ENCODE measurements at places on chromosomes 13 and 19.

DNA sequence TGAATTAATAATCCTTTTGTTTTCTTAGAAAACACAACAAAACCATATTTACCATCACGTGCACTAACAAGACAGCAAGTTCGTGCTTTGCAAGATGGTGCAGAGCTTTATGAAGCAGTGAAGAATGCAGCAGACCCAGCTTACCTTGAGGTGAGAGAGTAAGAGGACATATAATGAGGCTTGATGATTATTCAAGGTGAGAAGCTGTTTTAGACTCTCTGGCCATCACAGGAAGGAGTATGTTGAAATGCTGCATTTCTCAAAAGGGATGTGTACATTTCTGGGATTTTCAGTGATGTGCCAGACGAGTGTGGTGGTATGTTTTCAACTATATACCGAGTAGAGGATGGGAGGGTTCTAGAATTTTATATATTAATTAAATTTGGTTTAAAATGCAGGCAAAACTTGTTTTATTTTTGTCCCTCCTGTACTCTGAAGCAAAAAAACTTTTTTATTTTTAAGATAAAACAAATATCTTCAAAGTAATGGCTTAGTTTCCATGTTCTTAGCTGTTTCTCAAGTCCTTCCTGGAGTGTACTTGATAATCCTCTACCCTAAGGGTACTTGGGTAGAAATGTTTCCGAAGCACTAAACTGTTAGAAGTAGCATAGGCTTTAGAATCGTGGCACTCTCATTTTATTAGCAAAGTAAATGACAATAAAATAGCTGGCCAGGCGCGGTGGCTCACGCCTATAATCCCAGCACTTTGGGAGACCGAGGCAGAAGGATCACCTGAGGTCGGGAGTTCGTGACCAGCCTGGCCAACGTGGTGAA is 51.1 kb downstream of the N4BP2L1 start:
- DNase-seq: no peak

GRCh38 chr13:39036212-39036611 is 1.7 kb downstream of the PROSER1 start:
- DNase-seq: no peak

DNA sequence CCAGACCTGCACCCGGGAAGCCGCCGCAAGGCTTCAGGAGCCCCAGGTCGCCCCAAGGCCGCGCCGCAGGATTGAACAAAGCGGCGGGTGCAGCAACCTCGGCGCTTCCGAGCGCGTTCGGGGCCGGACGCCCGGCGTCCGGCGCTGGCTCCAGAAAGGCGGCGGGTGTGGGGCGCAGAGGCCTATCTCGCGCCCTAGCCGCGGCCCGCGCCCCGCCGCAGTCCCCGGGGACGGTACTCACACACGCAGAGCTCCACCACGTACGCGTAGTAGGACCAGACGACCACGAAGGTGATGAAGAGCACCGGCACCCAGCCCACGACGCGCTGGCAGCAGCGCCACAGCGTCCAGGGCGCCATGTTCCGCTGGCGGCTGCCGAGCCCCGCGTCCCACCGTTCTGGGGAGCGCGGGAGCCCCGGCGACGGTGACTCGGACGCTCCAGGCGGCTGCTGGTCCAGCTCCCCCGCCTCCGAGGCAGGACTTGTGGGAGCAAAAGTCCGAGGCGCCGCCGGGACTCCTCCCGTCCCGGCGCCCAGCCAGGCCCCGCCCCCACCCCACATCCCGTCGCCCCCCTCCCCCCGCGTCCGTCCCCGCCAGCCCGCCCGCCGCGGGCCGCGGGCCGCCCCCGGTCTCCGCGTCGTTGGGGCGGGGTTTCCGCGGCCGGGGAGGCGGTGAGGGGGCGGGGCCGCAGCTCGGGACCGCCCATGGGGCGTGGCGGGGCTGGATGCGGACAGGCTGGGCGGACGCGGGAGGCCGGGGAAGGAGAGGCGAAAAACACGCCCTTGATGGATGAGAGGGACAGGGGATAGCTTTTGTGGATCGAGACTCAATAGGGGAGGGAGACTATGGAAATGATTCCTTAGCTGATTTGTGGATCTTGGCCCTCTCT is at the start of gene ZDHHC20:
Gene ZDHHC20, minus strand, starts transcription at position 491 of the 889 bp plus-strand sequence. Its CDS starts 132 bp downstream, at position 359.
- peak; percentile 95 for DNase-seq

- DNase-seq: no peak
These were observed 705.7 kb upstream of the SLITRK1 start for GRCh38 chr13:84588023-84588422.

DNA sequence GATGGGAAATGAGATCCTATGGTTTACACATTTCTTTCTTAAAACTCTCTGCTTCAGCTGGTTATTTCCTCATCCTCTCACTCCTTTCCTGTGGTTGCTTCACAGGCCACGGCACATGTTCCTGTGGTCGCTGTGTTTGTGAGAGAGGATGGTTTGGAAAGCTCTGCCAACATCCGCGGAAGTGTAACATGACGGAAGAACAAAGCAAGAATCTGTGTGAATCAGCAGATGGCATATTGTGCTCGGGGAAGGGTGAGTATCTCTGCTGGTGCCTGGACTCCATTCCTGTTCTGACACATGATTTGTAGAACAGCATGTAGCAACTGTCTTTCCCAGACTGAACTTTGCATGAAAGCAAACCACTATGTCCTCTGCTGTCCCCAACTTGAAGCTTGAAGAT is 254.2 kb downstream of the ITGBL1 start:
- DNase-seq: no peak

DNA sequence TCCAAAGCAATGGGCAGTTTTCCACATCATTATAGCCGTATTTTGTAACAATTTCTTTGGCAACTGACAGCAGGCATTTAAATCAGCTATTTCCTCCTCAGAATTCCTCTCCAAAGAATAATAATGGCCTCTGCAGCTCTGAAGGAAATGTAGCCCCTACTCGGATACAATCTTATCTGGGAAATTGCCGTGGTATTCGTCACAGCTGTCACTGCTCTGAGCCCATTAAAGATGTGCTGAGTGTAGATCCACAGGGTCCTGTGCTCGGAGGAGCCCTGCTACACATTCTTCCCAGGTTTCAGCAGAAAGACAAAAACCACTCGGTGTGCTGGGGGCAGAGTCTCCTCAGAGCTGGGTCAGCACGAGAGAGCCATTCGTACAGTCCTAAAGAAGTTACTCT is 33.1 kb downstream of the MZT1 start:
- DNase-seq: no peak

- DNase-seq: no peak
These were observed 424.9 kb downstream of the FGF9 start for GRCh38 chr13:22095794-22096193.

DNA sequence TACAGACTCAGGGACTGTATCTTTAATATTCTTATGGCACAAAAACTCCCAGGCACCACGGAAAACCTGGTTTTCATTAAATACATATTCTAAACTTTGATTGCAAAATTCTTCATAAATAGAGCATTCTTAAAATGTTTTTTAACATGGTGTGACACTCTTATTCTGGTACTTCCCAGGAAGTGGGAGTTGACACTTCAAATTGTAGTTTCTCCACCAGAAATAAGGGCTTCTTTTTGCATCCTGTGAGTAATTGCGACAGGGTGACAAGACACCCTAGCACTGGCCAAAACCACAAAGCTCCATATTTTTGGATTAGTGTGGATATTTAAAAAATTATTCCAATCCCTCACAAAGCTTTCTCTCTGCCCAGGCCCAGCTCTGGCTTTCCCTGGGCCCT is 43.6 kb upstream of the MTIF3 start:
- DNase-seq: no peak

- no peak for DNase-seq
These were observed 1120.7 kb downstream of the DIAPH3 start for GRCh38 chr13:59043016-59043415.

DNA sequence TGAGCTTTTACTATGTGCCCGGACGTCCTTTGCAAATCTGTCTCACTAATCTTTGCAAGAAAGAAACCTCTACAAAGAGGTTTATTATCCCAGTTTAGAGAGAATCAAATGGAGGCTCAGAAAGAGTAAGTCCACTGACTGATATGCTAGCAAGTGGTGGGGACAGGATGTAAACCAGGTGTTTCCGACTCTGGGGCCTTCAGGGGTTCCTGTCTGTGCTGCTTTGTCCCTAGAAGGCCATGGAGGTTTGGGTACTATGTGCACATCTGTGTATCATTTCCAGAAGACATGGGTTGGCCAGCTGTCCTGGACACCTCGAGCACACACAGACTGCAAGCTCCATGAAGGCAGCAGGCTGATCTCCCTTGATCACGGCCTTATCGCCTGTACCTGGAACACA is 1.2 kb upstream of the KPTN start:
- DNase-seq: no peak

DNA sequence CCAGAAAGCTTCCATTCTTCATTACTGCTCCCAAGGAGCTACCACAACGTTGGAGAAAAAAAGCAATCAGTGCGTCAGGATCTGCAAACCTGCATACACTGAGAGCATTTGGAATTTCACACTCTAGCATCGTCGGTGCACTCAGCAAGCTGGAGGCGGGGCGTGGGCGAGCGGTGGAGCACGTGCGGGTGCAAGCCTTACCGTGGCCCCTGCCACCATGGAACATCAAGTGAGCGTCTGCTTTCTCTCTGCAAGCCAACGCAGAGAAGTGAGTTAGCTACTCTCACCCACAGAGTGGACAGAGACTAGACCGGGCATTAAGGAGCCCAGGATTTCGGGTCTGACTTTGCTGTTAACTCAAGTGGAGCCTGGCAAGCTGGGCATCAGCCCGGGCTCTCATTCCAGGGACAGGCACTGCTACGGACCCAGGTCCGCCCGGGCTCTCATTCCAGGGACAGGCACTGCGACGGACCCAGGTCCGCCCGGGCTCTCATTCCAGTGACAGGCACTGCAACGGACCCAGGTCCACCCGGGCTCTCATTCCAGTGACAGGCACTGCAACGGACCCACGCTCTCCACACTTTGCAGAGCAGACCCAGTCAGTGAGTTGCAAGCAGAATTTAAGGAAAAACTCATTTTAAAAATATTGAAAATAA is 124.1 kb upstream of the SPACA7 start:
- no peak for DNase-seq

GRCh38 chr19:46963093-46963734 is 56.4 kb upstream of the NPAS1 start:
- no peak for DNase-seq

GRCh38 chr19:41325947-41326706 is 16.2 kb downstream of the CCDC97 start:
- DNase-seq: peak; percentile 24

DNA sequence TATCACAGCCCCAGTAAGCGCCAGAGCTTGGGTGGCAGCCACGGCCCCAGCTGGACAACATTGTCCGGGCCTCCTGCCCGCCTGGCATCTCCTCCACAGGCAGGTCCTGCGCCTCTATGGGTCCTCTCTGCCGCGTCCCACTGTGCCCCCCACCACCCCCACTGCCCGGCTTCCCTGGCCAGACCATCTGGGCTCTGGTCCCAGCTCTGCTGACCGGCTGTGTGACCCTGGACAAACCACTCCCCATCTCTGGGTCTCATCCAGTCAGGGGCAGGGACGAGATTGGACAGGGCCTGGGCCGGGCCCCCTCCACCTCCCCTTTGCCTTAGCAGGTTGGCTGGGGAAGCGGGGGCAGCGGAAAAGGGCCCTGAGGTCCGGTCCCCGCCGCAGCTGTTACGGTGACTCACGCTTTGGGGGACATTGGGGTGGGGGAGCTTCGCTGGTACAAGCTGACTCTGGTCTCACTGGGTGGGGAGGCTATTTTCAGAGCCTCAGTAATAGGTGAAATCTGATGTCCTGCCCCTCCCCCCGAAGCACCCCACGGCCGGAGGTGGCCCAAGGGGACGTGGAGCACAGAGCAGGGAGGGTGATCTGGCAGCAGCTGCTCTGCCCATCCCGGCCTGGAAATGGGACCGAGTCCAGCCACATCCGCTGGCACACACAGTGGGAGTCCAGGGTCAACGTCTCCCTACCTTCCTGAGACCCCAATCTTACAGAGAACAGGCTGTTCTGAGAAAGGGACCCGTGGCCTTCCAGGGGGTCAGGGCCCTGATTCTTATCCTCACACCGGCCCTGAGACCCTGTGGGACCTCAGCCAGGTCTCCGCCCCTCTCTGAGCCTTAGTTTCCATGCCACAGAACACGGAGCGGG is 9.1 kb downstream of the NFIC start:
- no peak for DNase-seq

- no peak for DNase-seq
These were observed 35.5 kb downstream of the DHRS12 start for GRCh38 chr13:51768378-51768921.

DNA sequence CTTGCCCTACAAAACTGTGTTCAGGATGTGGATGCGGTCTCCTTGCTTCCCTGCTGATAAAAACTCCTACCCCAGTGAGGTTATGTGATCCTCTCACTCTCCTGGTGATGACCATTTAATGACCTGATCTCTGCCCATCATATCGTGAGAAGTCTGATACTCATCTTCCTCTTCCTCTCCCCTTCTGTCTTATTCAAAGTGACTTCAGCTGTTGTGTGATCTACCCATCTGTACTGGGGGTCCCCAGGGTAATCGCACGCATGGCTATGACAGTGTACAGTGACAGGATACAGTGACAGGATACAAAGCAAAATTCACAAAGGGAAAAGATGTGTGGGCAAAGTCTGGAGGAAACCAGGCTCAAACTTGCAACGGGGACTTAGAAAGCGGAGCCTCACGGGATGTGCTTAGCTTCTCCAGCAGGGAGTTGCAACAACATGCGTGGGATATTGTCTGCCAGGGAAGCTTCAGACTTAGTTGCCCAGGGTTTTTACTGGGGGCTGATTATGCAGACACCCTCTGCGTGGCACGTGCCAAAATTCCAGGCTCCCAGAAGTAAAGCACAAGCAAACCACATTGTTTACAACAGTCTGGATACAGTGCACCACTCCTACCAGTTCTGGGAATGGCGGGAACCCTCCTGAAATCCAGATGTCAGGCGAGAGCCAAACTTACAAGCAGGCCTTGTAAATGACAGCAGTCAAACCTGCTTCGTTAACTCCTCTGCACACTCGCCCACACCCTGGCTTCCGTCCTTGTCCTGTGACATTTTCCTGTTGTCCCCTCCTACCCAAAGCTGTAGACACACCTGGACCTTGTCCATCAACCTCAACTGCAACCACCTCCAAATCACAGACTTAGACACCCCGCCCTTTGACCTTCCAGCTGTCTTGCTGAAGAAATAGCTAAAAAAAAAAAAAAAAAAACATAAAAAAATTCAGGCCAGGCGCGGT is 18.0 kb upstream of the GARRE1 start:
- no peak for DNase-seq

- DNase-seq: peak; percentile 59
These were observed 5.4 kb upstream of the CDC37 start for GRCh38 chr19:10408511-10409283.

GRCh38 chr19:54731191-54731590 is 6.9 kb downstream of the KIR3DL3 start:
- DNase-seq: no peak

Data from stimulated activated CD4-positive, alpha-beta T cell treated with anti-CD3 and anti-CD28 coated beads, Interleukin-2, amount 100 ng/mL, for 48 hours (primary cell).